ENCODE measurements at places on chromosomes 6 and 20.

- no peak for DNase-seq
Measured at GRCh38 chr6:151629791-151630190, 136.0 kb downstream of the CCDC170 start.

DNA sequence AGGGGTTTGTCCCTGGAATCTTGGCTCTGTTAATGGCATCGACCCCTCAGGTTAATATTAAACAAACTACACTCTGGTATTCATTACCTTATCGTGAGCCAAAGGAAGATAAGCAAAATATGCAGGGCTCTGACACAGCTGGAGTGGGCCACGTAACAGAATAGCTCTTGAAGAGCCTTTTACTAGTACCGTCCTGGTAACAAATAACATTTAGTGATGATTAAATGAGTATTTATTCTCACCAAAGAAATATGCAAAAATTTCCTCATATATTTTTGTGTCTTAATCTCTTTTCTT, 20.1 kb upstream of the UTRN start:
- no peak for DNase-seq

- DNase-seq = no peak
Measured at GRCh38 chr20:33061658-33062028, 7.9 kb downstream of the BPIFB3 start.

GRCh38 chr20:36154700-36155628, at the start of gene EPB41L1:
TSS of gene EPB41L1 (plus strand) at chr20:36154740. CDS start at chr20:36173778, 19,038 bp downstream.
- DNase-seq = no peak
